Left lobe of liver (tissue), 2 donors: ENCODE measurements at places on chromosomes 11 and 22. TPM values are rescaled to one million over a fixed set of nuclear protein-coding genes. Genes with fewer than 3 reads are reported as not detected.

DNA sequence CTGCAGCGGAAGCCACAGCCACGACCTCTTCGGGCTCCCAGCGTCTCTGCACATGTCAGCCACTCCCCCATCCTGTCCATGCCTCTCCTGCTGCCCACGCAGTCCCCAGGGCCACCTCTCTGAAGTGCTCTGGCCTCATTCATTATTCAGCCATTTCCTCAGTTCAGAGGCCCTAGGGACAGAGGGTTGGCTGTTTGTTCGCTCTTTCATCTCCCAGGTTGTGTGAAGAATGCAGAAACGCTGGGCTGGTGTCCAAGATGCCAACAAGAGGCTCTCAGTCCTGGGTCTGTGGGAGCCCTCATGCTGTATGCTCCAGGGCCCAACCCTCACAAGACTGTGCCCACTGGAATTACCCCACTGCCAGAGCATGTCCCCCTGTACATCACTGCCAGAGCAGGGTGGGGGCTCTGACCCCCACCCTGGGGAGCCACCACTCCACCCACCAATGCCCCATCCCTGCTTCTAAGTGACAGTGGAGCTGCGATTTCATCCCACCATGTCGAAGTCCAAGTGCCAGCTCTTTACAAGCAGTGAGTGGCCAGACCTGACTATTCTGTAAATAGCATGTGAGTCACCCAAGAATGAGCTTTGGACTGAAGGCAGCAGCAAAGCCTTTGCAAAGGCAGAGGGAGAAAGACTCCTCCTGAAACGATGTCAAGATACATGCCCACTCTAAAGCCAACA, 209.6 kb downstream of the BUD13 start:
- DNase-seq, result no peak

- DNase-seq, result no peak
These were observed 12.0 kb downstream of the SLC6A5 start for GRCh38 chr11:20611445-20611844.

DNA sequence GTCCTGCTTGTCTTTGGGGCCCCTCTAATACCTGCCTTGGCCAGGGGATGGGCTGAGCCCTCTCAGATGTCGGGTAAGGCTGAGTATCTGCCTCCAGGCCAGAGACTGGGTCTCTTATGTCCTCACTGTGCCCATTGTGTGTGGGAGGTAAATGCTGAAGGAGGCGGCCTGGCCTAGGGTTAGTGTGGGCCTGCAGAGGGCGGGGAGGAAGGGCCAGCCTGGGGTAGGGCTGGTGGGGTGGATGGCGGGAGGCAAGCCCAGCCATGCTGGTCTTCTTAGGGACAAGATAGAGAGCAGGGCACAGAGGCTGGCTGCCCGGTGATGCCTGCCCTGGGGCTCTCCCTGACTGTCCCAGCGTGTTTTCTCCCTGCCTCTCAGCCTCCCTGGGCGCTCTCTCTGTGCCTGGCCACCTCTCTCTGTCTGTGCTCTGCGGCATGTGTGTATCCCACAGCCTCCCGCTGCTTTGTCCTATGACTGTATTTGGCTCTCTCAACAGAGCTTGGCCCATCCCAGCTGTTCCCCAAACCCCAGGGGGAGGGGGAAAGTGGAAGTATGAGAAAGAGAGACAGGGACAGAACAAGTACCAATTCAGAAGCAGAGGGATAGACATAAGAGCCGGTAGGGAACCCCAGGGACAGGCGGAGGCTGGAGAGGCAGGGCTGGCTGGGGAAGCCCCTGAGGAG, 57.0 kb downstream of the PDE2A start:
- no peak for DNase-seq

DNA sequence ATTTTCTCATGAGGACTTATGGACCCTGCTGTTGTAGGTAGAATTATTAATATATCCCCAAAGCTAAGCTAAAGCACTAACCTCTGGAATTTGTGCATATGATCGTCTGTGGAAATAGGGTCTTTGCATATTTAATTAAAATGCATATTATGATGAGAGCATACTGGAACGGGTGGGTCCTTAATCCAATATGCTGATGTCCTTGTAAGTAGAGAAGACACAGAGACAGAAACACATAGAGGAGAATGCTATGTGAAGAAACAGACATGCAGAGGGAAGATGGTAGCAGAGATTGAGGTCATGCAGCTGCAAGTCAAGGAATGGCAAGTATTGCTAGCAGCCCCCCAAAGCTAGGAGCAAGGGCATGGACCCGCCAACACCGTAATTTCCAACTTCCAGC, 439.2 kb downstream of the LRRC4C start:
- DNase-seq, result no peak

- no peak for DNase-seq
These were observed 772.8 kb upstream of the RAG2 start for GRCh38 chr11:37370817-37371216.

GRCh38 chr11:3986301-3986700, 108.3 kb upstream of the RRM1 start:
- DNase-seq, result no peak

DNA sequence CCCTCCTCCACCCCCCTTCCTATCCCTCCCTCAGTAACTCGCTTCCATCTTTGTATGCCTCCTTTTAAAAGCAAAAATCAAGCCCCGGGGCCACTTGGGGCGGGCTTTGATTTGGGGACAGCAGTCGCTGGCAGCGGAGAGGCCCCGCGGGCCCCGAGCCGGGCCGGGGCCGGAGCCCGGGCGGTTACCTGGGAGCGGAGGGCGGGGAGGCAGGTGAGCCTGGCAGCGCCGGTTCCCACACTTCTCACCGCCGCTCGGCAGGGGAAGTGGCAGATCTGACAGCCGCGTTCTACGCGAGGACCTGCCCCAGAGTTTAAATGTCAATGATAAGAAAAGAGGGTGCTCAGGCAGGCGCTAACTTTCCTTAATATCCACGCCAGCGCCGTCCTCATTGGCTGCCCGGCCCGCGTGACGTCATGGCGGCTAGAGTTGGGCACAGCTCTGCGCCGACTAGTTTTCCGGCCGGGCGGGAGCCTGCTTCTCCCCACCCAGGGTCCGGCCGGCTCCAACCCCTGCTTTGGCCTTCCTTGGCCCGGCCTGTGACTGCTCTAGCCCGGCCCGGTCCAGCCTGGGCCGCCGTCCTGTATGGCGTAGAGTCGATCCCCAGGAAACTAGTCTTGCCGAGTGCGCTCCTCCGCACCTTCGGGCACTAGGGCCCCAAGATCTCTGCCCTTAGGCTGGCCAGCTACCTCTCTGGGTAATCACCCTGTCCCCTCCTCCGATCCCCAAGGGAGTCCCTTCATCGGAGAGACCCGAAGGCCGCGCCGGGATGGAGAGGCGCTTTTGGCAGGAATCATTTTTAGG, 6.7 kb upstream of the PAX6 start:
- no peak for DNase-seq

DNA sequence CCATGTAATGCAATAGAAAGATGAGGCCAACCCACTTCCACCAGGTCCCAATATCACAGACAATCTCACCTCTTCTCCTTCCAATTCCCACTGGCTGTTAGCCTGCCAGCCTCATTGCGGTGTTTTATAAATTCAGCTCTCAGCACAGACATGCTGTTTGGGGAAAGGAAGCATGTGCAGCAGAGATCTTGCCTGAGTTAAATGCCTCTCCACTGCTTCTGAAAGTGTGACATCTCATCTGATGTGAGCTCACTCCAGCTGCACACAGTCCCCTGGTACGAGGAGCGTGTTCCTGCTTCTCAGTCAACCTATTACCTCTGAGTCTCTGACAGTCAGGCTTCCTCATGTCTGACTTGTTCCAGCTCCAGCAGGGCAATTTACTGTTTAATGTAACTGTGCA, 122.7 kb upstream of the GUCY1A2 start:
- no peak for DNase-seq

DNA sequence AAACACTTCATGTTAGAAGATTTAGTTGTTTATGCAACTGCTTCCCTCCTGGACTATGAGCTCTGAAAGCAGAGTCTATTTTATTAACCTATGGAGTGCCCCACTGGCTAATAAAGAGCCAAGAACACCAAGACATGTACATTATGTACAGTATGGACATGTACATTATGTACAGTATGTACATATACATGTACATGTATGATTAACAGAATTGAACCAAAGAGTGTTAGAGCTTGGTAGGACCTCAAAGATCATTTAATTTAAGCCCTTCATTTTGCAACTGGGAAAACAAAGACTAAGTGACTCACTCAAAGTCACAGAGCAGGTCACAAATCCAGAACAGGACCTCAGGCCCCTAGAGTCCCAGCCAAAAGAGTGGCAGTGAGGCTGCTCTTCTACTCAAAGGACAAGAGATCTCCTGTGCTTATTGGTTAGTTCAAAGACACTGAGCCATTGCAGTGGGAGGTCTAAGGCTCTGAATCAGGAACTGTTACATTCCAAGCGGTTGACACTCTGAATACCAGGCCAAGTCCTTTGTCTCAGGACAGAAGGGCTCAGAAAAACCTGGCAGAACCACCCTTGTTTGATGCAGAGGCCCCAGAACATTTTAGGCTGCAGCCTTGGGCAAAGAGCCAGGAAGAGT, 103.8 kb downstream of the FAM168A start:
- DNase-seq, result no peak

GRCh38 chr11:109734566-109734965, 312.6 kb downstream of the C11orf87 start:
- DNase-seq, result no peak

GRCh38 chr11:104529906-104530305, 366.0 kb upstream of the PDGFD start:
- no peak for DNase-seq

DNA sequence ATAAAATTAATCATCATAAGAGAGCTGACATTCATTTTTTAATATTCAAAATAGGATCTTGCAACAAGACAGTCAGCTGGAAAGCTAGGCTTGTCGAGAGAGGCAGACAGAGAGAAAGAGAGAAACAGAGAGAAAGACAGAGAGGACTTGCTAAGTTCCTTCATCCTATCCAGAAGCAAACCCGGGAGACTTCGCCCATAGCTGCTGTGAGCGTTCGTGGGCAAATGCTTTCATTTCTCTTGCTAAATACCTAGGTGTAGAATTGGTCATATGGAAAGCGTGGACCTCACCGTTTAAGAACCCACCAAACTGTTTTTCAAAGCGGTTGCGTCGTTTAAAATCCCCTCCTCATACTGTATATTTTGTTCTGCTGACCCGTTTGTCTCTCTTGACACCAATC, 25.3 kb upstream of the KRTAP5-6 start:
- no peak for DNase-seq

DNA sequence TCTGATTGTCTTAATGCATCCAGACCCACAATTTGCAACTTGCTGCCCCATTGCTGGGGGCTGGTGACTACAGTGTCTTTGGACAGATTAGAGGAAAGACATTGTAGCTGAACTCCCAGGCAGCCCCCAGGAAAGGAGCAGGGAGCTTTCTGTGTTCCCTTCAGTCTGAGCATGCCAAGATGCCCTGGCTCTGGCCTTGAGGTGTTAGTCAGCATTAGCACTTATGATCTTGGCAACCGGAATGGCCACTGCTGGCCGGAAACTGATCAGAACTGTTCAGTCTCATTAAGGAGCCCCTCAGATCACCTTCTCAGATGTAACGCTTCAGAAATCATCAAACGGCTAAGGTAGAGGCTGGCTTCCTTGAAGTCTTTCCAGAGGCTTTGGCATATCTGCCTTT, 195.2 kb downstream of the NAV2 start:
- no peak for DNase-seq

DNA sequence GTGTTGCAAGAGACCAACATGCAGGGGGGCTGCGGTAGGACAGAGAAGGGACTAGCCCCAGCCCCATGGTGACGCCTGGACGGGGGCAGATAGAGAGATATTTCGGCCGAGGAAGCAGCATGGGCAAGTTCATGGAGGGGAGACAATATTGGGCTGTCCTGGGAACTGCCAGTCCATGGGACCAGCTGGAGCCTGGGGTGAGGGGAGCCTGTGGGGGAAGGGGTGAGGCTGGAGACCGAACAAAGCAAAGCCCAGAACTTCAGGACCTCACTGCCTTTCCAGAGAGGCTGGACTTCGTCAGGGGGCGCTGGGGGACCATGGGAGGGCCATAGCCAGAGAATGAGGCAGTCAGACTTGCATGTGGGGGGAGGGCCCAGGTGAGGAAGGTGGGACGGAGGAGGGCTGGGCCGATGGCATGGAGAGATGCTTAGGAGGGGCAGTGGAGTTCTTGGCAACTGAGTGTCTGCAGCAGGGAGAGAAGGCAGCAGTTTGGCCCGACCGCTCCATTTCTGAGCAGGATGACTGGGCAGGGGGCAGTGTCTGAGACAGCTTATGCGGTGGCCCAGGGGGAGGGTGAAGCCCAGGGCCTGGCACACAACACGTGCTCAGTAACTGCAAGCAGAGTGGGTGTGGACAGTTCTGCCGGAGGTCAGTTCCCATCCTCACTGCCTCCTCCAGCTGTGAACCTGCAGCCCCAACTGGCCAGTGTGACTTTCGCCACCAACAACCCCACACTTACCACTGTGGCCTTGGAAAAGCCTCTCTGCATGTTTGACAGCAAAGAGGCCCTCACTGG, 712 bp downstream of the UPK3A start:
- no peak for DNase-seq

DNA sequence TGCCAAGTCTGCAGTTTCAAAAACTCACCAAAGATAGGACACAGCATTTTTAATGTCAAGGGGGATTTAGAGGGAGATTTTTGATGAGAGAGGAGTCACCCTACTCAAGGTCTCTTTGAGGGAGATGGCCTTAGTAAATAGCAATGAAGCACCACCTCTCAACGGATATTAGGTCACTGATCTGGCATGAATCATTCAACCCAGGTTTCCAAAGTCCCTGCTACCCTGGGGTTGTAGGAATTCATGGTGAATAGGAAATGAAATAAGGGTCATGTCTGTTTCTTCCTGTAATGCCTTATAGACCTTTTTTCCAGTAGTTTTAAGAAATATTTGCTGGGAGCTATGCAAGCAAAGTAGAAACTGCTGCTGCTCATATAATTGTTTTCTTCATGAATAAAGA, 2154.9 kb downstream of the LRRC4C start:
- no peak for DNase-seq

GRCh38 chr11:123235656-123236261, 40.7 kb upstream of the CLMP start:
- DNase-seq, result no peak

GRCh38 chr11:99197477-99197876, 176.7 kb downstream of the CNTN5 start:
- DNase-seq, result no peak

DNA sequence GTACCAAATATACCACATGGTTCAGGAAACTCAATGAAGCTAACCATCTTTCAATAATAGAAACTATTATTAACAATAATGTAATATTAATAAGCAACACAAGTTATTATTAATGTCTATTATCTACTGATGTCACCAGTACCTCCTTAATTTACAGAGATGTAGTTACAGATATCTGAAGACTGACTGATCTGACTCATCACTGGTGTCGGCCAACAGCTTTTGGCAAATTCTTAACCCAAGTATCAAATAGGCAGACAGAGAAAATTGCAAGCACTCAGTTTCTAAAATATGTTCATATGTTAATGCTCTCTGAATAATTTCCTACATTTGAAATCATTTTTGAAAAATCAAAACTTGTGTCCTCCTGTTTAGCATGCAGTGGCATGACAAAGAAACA, 100.4 kb upstream of the DDI1 start:
- DNase-seq, result no peak

OR5M8 gene
- total RNA-seq, result not detected

CAPRIN1 gene
- 68.6 TPM for total RNA-seq

DGKZ gene
- total RNA-seq, result 13.0 TPM

ZNF74 gene
- 5.7 TPM for total RNA-seq

ANKRD49 gene
- total RNA-seq, result 4.3 TPM

NXPE2 gene
- total RNA-seq, result not detected

ARHGEF17 gene
- 6.8 TPM for total RNA-seq

MUC2 gene
- 0.38 TPM for total RNA-seq

FAT3 gene
- total RNA-seq, result 0.13 TPM

SOX6 gene
- total RNA-seq, result 14.1 TPM
